ENCODE measurements at places on chromosomes 3 and 15.
A peak's percentile ranks its signal among the peaks of the same experiment; 100 is the strongest.

- no peak for DNase-seq
Observed at GRCh38 chr15:40785814-40786213, 16.0 kb downstream of the C15orf62 start.

DNA sequence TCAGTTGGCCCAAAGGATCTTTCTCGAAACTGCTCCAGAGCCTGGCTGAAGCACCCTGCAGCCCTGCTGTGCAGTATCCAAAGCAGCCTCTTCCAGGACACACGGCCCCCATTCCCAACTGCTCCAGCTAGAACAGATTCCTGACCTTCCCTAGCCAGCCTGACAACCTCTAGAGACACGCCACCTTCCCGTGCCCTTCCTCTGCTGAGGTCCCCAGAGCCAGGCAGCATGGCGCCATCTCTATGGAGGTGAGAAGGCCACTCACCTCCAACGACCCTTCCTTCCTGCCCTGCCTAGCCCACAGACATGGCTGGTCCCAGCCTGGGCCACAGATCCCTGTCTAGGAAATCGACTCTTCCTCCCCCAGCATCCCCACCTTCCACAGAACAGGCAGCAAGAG is 3.1 kb downstream of the KIF7 start:
- DNase-seq: no peak

- no peak for DNase-seq
Observed at GRCh38 chr3:24510030-24510648, 15.5 kb upstream of the THRB start.

DNA sequence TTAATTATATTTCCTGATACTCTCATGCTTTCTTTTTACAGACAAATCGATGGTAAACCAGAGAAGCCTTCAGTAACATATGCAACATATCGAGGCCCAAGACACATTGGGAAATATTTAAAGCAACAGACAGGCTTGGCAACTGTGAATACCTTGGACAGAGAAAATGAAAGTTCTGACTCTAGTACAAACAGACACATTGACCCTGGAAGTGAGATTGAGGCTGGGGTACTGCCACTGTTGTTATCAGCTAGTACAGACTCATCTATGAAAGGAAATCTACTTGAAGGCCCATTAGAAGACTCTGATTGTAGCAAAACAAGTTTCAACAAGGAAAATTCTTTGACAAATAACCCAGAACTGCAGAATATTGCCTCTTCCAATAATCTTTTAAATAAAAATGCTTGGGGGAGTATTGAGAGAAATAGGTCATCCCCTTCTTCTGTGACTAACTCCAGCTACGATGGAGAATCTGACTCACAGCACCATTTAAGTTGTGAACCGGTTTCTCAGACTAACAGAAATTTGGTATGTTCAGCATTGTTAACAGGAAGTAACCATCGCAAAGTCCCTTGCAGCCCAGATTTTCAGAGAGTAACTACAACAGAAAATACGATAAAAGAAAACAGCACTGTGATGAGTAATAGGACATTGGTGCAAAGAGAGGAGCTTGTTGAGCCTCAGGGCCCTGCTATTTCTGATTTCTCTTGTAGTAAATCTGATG is 50.2 kb downstream of the CRYBG3 start:
- no peak for DNase-seq

- DNase-seq: no peak
Observed at GRCh38 chr15:78301828-78302227, 2.4 kb upstream of the SKIC8 start.

GRCh38 chr15:23564821-23565394 is 566 bp upstream of the MKRN3 start:
- no peak for DNase-seq

DNA sequence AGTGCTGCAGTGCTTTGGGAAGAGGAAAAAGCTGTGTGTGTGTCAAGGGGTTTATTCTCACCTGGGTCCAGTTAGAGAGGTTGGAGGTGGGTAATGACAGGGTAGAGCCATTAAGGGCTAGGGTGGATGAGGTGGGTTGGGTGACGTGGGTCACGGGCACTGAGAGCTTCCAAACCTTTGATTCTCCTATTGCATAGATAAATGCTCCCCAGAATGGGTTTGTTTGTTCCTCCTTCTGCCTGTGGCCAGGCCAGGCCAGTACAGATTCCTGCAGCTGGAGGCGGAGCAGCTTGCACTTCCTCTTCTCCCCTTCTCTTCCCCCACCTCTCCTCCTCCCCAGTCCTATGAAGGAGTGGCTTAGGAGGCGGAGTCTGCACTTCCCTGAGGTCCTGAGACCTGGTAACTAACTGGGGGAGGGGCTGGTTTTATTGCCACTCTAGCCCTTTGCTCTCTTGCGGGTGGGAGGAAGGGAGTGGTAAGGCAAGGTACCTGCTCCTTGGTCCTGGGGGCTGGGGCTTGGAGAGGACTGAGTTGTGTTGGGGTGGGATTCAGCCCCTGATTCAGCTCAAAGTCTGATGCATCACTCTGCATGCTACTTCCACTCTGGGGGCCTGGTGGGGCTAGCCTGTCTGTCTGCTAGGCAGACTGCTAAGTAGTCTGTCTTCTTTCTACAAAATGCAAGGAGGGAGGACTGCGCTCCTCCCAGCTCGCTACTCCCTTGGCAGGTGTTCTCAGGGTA is 3.5 kb downstream of the SPINT1 start:
- no peak for DNase-seq

GRCh38 chr3:195823999-195824398 is 12.3 kb upstream of the MUC4 start:
- DNase-seq: no peak

DNA sequence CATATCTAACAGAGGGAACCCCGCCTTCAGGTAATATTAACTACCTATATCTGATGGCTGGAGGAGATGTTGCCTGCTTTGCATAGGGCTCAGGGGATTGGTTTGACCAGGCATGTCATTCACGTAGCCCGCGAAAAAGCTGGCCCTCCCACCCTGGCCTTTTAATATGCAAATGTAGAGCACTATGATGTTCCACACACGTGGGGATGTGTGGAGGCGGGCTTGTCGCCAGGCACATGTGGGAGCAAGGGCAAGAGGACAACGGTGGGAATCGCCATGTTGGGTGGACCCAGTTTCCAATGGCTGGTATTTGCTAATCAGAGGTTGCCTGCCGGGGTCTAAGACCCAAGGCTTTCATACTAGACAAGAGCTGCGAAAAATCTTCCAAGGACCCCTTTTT is 469.8 kb downstream of the ZPLD1 start:
- no peak for DNase-seq

DNA sequence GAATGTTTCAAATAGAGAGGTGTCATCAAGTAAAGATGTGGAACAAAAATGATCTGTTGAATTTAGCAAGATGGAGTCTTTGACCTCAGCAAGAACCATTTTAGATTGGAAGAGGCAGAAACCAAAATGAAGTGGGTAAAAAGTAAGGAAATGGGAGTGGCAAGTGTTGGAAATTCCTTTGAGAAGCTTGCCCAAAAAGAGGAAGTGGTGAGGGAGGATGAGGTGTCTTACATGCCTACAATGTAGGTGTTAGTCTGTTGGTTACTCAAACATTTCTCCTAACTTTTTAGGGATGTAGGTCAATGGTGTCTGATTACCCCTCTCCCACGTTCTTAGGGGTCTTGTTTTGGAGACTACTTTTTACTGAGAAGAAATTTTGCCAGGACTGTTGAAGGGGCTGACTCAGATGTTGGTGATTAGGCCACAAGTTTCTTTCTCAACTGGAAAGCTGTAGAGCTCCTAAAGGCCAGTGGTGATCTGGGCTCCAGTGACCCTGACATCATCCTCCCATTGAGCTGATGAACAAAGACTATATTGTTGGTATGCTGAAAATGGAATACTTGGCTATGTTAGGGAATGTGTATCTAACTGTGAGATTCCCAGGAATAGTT is 5.1 kb downstream of the PPP2R3A start:
- DNase-seq: no peak

- DNase-seq: no peak
Observed at GRCh38 chr3:107082527-107082926, 294.7 kb upstream of the CCDC54 start.

DNA sequence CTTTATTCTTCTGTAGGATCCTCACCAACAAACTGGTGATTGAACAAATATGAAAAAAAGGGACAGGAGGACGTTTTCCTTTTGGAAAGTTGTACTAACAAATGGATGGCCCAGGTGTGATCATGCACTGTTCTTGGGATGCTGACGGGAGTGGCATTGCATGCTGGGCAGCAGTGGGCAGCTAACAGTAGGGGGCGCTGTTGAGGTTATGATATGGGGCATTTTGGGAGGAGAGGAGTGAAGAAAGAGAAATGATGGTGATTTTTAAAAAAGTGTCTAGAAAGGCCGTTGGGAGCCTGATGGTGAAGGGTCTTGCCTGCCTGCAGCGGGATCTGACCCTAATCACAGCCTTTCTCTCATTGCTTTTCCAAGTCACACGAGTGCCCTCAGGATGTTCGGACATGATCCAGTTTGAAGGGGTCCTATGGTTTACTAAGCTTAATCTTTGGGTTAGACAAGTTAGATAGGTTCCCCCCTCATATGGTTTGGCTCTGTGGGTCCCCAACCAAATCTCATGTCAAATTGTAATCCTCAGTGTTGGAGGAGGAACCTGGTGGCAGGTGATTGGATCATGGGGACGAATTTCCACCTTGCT is 46.2 kb upstream of the PRTG start:
- DNase-seq: peak; percentile 13

- DNase-seq: no peak
Observed at GRCh38 chr3:66486646-66487045, 14.2 kb downstream of the LRIG1 start.

- no peak for DNase-seq
Observed at GRCh38 chr3:194637066-194637465, 3.8 kb upstream of the TMEM44 start.

DNA sequence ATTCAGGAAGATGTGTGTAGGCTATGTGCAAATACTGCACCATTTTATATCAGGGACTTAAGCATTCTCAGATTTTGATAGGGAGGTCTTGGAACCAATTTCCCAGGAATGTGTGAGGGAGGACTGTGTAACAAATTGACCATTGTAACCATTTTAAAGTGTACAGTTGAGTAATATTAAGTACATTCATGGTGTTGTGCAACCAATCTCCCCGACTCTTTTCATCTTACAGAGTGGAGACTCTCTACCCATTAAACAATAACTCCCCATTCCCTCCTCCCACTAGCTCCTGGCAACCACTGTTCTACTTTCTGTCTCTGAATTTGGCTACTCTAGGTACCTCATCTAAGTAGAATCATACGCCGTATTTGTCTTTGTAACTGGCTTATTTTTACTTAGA is 5.1 kb downstream of the RCN2 start:
- no peak for DNase-seq

DNA sequence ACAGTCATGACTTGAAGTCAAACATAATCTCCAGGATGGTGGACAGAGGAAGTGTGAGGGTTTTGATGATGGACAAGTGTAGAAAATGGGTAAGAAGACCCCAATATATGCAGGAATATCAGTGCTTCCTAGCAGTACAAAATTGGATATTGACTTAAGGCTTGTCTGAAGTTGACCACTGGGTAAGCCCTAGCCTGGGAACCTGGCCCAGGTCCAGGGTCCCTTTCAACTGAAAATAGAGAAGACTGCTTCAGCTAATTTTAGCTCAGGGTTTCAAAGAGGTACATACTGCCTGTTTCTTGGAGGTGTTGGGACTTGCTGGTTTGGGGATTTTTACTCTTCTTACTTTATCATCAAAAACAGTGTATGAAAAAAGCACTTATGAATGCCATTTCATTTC is 4.7 kb downstream of the NR1D2 start:
- DNase-seq: no peak

- no peak for DNase-seq
Observed at GRCh38 chr3:28700728-28701127, 352.1 kb upstream of the AZI2 start.

DNA sequence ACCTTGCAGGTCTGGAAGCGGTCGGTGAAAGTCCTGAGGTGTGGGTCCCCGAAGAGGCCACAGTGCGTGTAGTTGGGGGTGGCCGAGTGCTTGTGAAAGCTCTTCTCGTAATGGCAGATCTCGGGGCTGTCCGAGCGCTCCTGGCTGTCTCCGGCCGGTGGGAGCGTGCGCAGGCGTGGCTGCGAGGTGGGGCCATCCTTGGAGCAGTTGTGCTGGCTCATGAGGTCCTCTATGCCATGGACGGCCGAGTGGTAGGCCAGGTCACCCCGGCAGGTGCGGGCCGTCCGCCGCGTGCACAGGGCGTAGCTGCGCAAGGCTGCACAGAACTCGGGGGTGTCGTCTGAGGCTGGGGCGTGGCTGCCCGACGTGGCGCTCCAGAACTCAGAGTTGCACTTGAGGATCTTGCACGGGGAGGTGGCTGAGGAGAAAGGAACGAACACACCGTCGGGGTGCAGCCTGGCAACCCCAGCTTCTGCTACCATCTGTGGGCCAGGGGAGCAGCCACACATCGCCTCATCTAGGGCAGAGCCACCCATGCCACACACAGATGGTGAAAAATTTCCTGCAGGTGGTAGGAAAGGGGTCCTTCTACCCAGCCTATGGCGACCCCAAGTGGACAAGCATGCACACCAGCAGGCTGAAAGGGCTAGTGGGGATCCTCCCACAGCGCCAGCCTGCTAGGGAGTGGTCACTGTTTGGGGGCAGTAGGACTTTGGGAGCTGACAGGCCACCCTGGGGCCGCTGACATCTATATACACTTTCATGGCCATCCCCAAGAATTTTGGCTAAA is 36.7 kb downstream of the RGMA start:
- no peak for DNase-seq

DNA sequence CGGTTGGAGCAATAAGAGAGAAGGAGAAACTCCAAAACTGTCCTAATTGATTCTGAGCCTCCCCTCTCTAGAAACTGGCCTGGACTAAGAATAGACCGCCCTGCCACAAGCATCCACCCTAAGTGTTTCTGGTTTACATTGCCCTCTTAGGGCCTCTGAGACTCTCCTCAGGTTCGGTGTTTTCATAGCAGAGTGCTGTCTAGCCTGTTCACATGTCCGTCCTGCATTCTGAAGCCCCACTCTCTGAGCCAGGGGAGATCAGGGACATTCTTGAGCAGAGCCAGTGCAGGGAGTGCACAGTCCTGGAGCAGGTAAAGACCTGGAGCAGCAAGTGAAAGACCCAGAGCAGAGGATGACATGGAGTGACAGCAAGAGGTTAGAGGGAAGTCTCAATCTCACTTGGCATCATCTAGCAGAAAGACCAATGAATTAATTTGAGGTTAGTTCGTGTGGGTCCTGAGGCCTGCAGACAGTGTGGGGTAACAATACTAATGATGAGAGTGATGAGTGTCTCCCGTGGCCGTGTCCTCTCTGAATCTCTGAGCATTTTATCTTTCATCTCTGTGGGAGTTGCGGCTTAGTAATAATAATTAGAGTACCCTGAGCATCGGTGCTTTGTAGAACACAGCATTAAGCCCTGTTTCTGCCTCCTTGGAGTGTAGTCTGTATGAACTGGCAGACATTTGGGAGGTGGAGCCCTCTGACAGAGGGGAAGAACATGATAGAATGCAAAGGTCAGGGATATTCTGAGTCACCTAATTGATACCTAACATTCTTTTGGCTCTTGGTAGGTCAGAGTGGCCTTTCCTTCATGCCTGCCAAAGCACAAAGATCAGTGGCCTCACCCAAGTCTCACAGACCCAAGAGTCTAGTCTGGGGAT is 24.6 kb downstream of the MAPKBP1 start:
- no peak for DNase-seq
